GM03348 (cell line): ENCODE measurements at places on chromosomes 7 and 10.

DNA sequence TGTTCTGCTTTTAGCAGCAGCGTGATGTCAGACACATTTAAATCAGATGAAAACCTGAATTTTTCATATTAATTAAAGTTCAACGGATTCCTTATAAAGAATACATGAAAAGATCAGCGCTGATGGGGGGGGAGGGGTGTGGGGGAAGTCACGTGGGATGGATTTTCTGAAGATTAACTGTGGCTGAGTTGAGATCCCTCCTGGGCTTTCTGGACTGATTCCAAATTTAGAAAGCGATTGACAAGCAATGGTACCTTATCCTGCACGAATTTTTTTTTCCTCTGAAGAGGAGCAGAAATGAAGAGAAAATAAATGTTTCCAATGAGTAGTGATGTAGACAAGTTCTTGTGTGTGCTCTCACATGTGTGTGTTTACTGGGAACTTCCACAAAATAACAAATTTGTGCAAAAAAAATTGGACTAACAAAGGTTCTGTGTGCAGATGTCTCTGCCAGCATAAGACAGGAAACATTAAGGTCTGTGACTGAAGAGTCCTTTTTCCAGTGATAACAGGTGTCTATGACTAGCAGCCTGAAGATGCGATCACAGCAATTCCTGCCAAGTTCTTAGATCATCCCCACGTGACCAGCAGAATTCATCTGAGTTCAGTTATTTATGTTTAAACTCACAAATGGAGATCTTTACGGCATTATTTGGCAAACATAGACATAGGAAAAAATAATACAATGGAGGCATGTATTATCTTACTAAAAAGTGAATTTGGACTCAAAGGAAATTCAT lies 585.2 kb upstream of the CELF2 start:
- no peak for DNase-seq

DNA sequence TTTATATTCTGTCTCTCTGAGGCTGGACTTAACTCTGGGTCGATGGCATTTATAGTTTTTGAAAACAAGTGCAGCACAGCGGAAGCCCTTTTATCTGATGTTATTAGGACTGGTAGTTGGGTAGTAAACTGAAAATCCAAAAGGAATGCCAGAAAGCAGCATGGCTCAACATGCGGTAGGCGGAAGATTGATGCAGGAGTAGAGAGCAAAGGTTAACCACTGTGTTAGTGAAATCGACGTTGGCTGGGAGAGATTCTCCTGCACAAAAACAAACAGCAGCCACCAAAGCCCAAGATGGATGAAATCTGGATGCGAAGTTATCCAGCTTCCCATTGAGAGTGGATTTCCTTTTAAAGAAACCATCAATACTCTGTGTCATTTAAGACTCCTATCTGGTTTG lies 54.5 kb upstream of the EMX2 start:
- DNase-seq: no peak

GRCh38 chr10:129171812-129172211 lies 295.2 kb upstream of the MGMT start:
- DNase-seq: no peak

DNA sequence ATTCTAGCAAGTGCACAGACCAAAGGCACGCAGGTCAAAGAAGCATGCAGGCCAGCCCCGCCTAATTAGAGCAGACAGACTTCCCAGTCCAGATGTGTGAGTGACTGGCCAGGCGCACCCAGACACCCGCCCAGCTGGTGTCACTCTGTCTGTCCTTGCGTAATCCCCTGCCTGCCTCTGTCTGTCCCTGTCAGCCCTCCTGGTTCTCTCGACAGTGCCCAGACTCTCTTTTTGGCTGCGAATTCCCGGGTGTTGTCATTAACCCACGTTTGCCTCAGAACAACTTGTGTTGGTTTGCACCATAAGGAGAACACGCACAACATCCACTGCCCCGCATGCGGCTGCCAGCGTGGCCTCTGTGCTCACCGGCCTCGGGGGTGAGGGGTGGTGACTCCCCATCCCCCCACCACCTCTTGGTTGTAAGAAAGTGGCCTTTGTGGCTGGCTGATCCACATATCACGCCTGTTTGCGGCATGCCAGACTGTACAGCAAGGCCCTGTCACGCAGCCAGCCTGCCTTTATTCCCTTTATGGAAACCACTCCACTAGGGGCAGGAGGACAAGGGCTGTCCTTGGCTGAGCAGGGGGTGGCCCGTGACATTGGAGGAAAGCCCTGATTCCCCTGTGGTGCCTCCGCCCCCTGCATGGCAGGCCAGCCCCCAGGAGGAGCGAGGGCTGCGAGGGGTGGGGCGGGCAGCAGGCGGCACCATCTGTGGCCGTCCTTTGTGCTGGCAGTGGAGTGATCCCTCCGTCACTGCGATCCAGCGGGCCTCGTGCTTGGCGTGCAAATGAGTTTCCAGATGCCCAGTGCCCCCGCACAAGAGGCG lies 72.8 kb upstream of the PPIF start:
- peak; percentile 87 for DNase-seq

GRCh38 chr10:62893036-62893435 lies 76.9 kb upstream of the EGR2 start:
- no peak for DNase-seq

GRCh38 chr10:75466886-75467285 lies 35.5 kb downstream of the LRMDA start:
- DNase-seq: no peak

DNA sequence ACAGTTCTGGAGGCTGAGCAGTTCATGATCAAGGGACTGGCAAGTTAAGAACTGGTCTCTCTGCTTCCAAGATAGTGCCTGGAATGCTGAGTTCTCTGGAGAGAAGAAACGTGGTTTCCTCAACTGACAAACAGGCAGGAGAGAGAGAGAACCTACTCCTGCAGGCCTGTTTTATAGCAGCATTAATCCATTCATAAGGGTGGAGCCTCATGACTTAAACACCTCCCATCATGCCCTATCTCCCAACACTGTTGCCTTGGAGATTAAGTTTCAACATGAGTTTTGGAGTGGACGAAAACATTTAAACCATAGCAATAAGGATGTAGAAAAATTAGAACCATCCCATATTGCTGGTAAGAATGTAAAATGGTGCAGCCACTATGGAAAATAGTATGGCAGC lies 32.3 kb upstream of the IMMP2L start:
- no peak for DNase-seq

GRCh38 chr7:70034999-70035398 lies 436.7 kb downstream of the AUTS2 start:
- no peak for DNase-seq

DNA sequence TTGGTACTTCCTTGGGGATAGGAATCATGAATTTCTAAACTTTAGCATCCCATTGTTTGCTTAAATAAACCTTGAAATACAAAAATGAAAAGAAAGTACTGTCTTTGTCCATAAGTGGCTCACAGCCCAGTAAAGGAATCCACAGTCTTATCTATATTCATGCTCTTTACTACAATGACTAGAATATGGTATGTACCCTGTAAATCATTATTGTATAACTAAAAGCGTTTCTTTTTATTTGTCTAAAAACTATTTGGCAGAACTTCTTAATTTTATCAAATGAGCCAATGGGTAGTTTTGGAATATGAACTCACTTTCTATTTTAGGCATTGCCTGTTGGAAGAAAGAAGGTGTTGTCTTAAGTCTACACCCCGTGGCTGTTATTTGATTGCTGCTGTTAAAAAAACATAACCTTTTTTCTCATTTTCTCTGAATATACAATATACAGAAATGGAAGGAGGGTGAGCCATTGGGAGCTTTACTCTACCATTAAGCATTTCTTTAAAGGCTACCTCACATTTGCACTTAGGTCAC lies 12.4 kb upstream of the STRIP2 start:
- no peak for DNase-seq

GRCh38 chr7:132572526-132572925 lies 3.7 kb downstream of the PLXNA4 start:
- no peak for DNase-seq

- DNase-seq: peak; percentile 63
Measured at GRCh38 chr7:102122026-102122425, 164.6 kb upstream of the SH2B2 start.

GRCh38 chr7:121272676-121273075 lies 56.1 kb upstream of the WNT16 start:
- no peak for DNase-seq

- DNase-seq: no peak
Measured at GRCh38 chr10:102626026-102626685, 18.1 kb upstream of the TRIM8 start.

GRCh38 chr7:79337717-79338116 lies 115.8 kb downstream of the MAGI2 start:
- DNase-seq: no peak

GRCh38 chr10:102975483-102976379 lies 57.6 kb downstream of the CNNM2 start:
- DNase-seq: peak; percentile 41

- DNase-seq: no peak
Measured at GRCh38 chr7:38229884-38230642, 43.4 kb downstream of the TARP start.

- no peak for DNase-seq
Measured at GRCh38 chr7:129698516-129699418, 87.2 kb downstream of the NRF1 start.

DNA sequence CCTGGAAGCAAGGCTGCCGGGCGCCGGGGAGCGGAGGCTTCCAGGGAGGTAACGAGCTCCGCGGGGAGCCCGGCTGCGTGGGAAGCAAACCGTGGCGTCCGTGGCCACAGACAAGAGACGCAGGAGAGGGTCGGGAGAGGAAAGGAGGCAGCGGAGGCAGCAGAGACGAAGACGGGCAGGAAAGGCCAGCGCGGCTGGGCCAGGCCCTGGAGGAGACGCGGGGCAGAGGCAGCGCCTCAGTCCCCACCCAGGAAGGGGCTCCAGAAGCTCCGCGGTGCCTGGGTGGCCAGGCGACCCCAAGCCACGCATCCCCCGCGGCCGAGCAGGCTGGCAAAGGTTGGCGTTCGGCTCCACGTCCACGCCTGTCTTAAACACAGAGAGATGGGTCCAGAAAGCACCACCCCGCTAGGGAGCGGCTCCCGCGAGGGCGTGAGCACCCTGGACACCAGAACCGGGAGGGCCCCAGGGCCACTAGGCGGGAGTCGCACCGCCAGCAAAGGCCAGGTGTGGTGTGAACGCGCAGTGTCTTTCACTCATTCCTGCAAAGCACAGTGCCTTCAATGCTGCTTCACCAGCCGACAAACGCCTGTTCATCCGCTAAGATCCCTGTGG lies 97.3 kb downstream of the PTPRN2 start:
- DNase-seq: no peak

- DNase-seq: no peak
Measured at GRCh38 chr7:126774077-126774476, 478.7 kb downstream of the GRM8 start.

DNA sequence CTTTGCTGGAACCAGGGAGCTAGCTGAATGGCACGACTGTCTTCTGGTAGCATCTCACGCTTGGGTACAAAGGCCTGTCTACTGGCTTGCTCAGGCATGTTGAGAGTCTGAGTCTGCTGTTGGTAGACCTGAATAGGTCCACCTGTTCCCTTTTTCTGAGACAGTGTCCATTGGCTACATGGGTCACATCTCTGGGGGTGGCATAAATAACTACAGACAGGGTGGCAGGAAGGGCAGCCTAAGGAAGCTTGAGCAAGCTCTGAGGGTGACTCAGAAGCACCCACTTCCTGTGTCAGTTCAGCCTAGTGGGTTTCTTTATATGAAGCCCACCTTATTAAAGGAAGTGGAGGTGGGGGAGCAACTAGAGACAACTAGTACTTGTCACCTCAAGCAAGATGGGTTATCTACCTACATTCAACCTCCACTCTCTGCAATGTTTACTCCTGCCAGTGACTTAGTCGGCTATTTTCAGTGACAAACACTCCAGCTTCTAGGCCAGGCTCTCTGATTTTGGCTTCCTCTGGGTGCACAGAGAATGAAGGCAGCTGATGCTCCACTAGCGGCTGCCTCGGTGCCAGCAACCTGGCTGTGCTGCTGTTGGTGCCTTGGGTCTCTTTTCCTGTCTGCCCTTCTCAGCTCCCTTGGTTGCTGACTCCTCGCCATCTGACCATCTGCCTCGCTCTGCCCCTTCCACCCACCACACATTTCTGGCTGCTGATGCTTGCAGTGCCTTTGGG lies 5.7 kb upstream of the ZYX start:
- no peak for DNase-seq

DNA sequence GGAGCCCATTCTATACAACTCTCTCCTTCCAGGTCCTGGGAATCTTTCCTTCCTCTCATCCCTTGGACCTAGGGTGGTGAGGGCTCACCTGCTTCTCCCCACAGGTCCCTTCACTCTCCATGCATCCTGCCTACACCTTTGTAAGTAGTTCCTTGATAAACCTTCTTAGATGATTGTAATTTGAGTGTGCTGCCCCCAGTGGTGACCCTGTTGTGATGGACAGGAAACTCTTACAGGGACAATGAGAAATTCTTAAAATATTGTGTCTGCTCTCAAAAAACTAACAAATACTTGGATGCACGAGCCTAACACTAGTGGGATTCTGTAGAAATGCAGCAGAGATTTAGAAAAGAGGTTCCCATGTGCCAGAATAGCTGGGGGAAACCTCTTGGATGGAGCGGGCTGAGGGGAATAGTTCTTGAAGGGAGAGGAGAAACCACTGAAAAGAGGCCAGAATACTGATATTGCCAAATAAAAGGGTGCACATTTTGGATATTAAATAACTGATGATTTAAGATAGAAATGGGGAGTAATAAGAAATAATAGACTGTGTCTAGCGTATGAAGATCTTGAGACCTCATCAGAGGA lies 6.7 kb upstream of the PAXIP1 start:
- DNase-seq: no peak

GRCh38 chr7:1897076-1897860 lies 227.2 kb downstream of the ELFN1 start:
- no peak for DNase-seq

DNA sequence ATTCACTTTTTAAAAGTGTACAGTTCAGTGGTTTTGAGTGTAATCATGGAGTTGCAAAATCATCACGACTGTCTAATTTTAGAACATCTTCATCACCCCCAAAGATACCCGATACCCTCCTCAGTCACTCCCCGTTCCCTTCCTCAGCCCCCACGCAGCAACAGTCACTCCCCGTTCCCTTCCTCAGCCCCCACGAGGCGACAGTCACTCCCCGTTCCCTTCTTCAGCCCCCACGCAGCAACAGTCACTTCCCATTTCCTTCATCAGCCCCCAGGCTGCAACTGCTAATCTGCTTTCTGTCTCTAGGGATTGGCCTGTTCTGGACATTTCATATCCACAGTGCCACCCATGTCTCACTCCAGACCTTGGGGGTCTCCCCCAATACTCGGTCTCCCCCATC lies 161.6 kb upstream of the PPP2R2D start:
- no peak for DNase-seq

GRCh38 chr7:95002775-95003174 lies 95.4 kb downstream of the PPP1R9A start:
- no peak for DNase-seq

GRCh38 chr10:108789919-108790318 lies 1133.4 kb downstream of the XPNPEP1 start:
- DNase-seq: peak; percentile 39

- no peak for DNase-seq
Measured at GRCh38 chr10:46305079-46305818, 18.5 kb downstream of the ANTXRL start.
